ENCODE measurements at places on chromosomes 12 and 14.

DNA sequence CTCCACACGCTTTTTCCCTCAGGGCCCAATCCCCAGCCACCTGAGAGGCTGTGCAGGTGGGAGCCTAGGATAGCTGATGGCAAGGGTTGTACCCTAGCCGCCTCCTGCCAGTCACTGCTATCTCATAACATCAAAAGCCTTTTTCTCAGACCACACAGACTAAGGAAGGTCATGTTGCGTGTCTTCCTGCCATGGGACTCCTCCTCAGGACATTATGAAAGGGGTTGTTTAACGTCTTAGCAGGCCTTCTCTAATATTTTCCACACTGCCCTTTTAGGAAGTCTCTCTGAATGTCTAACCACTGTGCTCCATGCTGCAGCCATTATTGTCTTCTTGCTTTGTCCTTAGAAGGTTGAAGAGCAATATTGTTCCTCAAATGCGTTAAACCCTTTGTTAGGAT is 7.6 kb upstream of the SMUG1 start:
- DNase-seq = no peak

DNA sequence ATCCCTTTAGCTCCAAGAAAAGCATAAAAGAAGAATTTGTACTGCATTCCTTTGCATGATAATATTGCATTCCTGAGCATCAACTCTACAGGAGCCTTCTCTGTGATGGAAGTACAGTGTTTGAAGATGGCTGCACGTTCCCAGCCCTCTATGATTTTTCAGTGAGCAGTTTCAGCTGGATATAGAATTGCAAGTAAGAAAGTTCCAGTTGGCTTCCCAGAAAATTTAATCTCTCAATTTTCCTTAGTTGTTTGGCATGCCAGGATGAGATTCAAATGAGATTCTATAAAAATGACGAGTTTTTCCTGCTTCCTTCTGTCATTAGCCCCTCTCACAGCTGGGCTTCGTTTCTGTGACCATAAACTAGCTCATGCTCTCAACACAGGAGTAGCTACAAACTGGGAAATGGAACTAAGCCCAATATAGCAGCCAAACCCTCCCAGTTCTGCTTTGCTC is 109.9 kb downstream of the TTC8 start:
- no peak for DNase-seq

DNA sequence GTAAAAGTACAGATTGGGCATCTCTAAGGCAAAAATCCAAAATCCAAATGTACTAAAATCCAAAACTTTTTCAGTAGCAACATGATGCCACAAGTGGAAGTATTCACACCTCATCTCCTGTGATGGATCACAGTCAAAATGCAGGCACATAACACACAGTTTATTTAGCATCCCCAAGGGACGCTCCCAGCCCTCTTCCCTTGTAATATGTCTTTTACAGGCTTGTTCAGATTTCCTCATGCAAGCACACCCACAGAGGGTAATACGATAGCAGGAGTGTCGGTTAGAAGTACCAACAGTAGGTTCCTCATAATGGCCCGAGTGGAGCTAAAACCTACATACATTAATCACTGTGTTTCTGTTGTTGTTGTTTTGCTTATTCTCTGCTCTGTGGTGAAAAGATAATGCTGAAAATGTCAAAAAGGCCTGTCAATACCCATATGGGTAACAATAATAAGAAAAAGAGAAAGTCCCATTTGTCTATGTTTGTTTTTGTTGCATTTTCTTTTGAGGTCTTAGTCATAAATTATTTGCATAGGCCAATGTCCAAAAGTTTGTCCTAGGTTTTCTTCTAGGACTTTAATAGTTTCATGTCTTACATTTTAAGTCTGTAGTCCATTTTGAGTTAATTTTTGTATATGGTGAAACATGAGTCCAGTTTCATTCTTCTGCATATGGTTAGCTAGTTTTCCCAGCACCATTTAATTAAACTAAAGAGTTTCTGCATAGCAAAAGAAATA is 133.1 kb downstream of the LRIG3 start:
- DNase-seq = no peak

DNA sequence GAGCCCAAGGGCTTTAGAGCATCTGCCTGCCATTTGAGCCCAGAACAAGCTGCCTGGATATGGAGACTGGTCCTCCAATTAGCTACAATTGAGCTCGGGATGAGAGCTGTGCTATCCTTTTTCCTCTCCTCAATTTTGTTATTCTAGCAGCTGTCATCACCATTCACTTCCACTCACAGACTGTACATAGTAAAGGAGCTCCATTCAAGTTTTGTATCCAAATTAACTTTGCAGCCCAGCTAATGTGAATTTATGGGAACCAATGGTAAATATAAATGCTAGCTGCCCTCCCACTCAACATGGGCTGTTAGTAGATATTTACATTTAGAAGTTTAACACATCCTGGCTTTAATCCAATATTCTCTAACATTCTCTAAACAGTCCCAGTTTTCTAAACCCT is 44.6 kb downstream of the BMP4 start:
- no peak for DNase-seq

DNA sequence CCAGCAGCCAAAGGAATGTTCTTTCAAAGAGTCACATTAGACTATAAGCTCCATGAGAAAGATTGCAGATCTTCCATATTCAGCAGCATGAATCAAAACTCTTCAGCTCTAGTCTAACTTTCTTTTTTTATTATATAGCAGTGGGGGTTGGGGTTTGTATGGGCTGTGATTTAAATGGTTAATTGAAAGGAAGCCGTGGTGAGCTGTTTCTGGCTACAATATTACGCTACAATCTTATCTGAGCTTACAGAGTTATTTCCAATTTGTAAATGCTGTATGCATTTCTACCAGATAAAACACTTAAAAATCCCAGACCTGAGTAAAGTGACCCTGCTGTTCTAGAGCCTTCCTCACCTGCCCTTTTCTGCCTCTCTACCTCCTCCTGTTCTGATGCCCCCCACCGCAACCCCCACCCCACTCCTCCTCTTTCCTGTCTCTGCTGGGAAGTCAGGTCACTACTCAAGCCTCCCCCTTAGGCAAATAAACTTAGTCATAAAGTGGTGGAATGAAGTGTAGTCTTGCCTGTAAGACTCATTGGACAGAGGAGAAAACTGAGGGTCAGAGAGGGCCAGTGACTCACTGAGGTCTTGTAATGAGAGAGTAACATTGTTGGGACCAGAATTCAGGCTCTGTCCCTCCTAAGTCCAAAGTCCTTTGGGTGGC is 1089.5 kb downstream of the BCL11B start:
- DNase-seq = peak; percentile 49

- no peak for DNase-seq
These were observed 78.8 kb downstream of the C12orf75 start for GRCh38 chr12:105409279-105409678.

DNA sequence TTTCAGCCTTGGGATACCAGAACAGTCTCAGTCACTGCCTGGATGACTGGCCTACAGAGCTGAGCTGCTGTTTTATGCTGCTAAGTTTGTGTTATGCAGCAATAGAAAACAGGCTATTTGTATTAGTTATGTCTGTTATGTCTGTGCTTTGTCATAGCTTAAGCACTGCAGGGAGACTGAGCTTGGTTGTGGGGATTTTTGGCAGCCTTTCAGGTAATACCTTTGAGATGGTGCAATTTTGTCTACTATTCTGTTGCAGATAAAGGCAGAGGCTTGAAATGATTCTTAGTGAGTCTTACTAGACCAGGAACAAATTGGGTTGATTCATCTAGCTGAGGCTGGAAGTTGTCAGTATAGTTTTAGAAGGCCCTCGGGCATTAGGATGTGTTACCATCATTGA is 201.3 kb upstream of the RBM19 start:
- no peak for DNase-seq

- DNase-seq = no peak
These were observed 40.8 kb downstream of the SPATA7 start for GRCh38 chr14:88426271-88426670.

DNA sequence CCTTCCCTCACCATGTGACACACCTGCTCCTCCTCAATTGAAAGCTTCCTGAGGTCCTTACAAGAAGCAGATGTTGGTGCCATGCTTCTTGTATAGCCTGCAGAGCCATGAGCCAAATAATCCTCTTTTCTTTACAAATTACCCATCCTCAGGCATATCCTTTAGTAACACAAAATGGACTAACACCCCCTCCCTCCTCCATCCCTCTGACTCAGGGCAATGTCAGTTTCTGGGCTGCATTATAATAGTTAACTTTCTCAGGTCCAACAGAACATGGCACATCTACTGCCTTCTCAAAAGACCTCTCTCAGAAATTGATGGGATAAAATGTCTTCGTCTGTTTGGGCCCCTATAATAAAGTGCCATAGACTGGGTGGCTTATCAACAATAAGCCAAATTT is 287.0 kb downstream of the DPF3 start:
- no peak for DNase-seq

GRCh38 chr12:62769076-62769619 is 165.8 kb downstream of the PPM1H start:
- no peak for DNase-seq

- no peak for DNase-seq
These were observed 388.5 kb downstream of the TMEM121 start for GRCh38 chr14:105914738-105915385.

DNA sequence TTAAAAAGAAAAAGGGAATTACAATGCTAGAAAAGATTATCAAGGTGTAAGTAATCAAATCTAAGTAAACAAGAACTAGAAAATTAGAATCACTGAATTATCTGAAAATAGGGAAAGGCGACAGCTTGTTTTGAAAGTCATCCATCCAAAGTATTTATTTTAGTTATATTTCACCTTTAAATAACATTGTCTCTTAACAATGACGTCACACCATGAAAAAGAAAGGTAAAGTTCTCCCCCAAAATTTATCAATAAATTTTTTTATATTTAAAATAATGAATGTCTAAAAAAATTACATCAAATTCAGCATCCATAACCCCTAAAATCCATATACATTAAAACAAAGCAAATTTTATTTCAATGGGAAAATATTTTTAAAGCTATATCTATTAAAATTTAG is 223.2 kb downstream of the RERGL start:
- no peak for DNase-seq

DNA sequence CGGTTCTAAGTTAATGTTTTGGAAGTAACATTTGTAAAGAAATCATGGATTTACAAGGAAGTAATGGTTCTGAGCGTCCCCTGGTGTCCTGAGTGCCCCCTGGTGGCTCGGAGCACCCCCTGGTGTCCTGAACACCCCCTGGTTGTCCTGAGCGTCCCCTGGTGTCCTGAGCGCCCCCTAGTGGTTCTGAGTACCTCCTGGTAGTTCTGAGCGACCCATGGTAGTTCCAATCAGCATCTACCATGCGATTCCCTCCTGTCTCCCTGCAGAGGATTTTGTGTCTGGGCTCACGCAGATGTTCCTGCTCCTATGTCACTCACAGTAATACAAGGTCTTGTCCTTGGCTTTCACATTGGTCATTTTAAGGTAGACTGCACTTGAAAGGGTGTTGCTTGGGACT is 1352.9 kb downstream of the TMEM121 start:
- no peak for DNase-seq

DNA sequence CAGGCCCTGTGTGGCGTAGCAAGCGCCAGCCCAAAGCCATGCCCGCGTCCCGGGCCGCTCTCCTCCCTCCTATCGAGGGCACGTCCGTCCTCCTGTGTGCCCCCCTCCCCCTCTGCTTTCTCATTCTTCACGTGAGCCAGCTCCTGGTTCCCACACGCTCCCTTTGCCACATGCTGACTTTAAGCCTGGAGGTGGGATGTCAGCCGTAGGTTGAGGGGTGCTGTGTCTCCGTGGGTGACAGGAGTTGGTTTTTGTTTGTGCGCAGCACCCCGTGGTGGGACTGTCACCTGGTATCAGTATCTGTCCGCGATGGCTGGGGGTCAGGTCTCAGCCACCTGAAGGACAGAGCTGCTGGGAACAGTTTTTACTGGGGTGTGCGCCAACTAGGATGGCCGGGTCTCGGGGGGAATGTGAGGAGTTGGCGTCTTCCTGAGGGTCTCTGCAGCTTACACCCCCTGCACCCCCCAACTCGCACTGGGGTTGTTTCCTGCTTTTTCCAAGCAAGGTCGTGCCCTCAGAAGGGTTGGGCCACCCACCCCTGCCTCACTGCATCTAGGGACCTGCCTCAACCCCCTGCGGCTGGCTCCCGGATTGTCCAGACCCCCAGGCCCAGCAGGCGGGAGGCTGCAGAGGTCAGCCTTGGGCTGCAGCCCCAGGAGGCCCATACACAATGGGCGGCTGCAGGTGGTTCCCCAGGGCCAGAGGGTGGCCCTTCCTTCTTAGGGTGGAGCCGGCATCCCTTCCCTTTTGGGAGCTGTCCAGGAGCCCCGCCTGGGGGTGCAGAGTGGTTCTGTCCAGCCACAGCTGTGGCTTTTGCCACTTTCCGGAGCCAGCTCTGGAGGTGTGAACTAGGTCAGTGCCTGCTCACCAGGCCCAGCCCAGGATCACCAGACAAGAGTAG is 7.3 kb downstream of the ULK1 start:
- DNase-seq = no peak

- no peak for DNase-seq
These were observed 25.0 kb downstream of the METAP2 start for GRCh38 chr12:95498968-95499367.

GRCh38 chr12:57816001-57816854 is 2.3 kb downstream of the AVIL start:
- no peak for DNase-seq

GRCh38 chr12:122028905-122029560 is 7.3 kb downstream of the BCL7A start:
- no peak for DNase-seq

DNA sequence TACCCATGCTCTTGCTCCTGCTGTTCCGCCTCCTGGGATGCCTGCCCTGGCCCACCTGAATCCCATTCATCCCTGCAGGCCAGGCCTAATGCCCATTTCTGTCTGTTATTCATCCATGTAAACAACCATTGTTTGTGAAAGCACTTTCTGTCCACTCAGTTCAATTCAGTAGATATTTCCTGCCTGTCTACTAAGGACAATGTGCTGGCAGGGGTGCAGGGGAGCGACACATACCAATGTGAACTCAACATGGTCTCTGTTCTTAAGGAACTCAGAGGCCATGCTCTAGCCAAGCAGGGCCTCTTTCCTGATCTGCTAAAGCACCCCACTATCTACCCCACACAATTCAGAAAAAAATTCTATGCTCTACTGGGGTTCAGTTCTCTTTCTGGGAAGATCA is 88.5 kb upstream of the ZFP36L1 start:
- no peak for DNase-seq

GRCh38 chr12:6828781-6829535 is 751 bp downstream of the P3H3 start:
- no peak for DNase-seq

DNA sequence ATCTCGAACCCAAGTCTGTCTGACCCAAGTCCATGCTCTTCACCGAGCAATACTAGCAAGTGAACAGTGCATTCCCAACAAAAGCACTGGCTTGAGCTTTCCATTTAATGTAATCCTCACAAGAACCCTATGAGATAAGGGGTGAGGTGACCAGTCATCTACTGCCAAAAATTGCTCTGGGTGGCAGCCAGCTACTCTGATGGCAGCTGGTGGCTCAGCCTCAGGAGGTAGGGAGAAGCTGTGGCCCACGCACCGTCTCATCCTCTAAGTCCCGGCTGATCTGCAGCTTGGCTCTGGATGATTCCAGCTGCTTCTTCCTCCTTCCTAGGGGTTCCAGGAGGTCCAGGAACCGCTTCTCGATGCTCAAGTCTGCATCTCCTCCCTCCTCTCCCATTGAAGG is 75.2 kb downstream of the PLEKHG3 start:
- DNase-seq = no peak
